ENCODE measurements at places on chromosomes 13 and 19.

DNA sequence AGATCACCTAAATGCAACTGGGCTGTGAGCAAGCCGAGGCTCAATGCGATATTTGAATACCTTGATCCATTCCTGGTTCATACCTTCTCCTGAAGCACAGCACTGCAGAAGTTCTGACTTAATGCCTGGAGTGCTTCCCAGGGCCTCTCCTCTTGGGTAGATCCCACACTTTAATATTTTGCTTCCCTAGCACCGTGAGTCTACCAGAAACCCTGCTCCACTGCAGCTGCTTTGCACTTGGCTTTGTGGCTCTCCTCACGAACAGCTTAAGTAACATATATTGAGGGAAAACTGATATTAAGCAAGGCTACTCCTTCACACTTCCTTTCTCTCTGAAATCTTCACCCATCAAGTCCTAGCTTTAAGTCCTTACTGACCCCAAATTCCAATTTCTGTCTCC lies 51.6 kb upstream of the C13orf42 start:
- no peak for DNase-seq

- no peak for DNase-seq
Observed at GRCh38 chr13:50017819-50018218, 2.6 kb downstream of the KCNRG start.

DNA sequence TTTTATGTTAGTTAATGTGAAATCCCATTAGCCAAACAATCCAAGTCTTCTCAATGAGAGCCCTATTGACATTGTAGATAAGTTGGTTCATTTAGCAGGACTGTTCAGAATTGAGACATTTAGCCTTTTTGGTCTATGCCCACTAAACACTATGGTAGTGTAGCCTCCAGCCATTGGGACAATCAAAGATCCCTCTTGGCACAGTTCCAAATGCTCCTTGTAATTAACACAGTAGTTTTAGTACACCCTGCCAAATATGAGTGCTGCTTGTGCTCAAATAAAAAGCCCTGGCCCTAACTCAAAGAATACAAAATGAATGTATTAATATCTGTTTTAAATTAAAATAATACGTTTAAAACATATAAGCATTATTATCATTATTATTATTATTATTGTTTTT lies 15.4 kb upstream of the FAM216B start:
- no peak for DNase-seq

DNA sequence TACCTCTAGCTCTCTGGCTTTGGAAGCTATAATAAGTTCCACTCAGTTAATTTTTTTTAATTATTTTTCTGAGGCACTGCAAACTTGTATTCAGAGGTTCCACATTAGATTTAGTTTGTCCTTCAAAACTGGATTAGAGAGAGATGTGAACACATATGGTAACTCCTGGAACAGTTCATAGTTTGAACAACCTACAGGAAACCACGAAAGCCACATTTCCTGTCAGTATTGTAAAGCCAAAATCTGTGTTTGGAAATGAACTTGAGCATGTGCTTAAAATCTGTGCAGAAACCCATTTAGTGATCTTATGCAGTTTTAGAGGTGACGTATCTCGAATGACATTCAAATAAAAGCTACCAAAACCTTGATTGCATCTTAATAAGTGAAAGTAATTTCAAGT lies 1952.0 kb downstream of the OLFM4 start:
- DNase-seq, result no peak

DNA sequence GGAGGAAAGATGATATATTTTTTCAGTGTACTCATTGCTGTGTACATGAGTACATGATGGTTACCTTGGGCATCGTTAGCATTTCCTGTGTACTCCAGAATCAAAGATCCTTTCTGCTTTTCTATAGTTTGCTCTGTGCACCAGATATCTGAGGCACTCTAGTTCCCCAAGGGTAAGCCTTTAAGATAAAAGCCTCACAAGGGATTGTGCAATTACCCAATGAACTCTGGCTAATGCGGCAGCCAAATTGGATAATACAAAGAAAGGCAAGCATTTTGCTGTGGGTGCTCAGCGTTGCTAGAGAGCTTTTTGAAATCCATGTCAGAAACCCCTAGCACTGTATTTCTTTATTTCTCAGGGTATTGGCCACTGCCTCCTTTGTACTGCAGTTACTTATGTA lies 2.9 kb downstream of the CYSLTR2 start:
- no peak for DNase-seq

- DNase-seq, result peak; percentile 44
Observed at GRCh38 chr19:14361824-14362223, 19.4 kb upstream of the ADGRE5 start.

All from activated CD8-positive, alpha-beta memory T cell treated with anti-CD3 and anti-CD28 coated beads, Interleukin-2, amount 50 U/mL, for 4 hours (primary cell).